ENCODE measurements at places on chromosomes 3 and 15. TPM values are rescaled to one million over a fixed set of nuclear protein-coding genes. Genes with fewer than 3 reads are reported as not detected.

GRCh38 chr15:58779554-58779953 lies 8.5 kb downstream of the MINDY2 start:
- DNase-seq: no peak

STARD9 gene
- total RNA-seq: 0.80 TPM

CCR8 gene
- total RNA-seq: not detected

GPR62 gene
- not detected for total RNA-seq

DNA sequence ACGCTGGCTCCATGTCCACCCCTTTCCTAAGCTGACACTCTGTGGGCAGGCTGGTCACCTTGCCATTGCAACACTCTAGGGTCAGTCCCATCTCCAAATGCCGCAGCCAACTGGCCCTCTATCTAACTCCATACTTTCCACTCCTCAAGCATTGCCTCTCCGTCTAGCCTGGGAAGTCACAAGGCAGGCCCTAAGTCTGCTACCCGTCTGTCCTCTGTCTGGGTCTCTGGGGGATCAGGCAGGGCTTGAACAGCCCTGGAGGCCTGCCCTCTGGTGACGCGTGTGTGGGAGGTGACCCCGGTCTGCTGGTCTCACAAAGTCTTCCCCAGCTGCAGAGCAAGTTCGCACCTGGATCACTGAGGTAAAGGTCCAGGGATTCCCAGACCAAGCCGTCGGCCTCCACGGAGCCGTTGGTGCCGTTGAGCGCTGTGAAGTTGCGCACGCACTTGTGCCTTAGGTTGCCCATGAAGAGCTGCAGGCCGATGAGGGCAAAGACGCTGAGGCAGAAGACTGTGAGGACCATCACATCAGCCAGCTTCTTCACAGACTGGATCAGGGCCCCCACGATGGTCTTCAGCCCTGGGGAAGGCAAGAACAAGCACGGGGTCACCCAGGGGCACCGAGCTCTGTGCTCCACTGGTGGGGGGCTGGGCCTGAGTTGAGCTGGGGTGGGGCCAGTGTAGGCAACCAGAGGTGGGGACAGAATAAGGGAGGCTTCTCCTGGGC lies 39.9 kb downstream of the SCN5A start:
- no peak for DNase-seq

DNA sequence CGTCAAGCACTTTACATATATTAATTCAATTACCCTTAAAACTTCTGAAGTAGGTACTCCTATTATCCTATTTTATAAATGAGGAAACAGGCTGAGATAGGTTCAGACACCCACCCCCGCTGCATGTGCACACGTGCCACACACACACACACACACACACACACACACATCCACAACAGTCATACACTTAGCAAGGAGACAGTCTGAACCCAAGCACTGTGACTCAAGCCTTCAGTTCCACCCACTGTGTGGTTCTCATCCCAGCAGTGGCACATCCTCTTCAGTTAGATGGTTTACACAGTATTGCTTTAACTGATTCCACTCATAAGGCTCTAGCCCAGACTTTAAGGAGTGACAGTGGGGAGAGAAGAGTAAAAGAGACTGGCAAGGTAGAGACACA lies 91.1 kb upstream of the FGF7 start:
- no peak for DNase-seq

GRCh38 chr3:114435386-114436115 lies 141.7 kb downstream of the TIGIT start:
- DNase-seq: no peak

DNA sequence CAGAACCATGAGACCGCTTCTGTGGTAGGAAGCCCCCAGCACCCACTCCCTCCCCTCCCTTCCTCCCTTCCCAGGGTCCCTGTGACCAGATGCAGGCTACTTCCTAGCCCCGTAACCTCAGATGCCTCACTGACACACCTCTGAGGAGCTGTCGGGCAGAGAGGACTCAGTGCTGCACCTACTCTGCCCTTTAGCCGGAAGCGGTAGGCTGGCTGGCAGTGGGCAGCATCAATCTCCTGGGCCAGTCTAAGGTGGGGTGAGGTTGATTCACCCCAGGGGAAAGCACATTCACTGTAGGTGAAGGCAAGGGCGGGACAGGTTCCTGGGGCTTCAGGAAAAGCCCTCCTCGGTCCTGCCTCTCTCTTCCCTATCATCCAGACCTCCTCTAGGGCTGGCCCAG lies 19.1 kb downstream of the CSRNP1 start:
- no peak for DNase-seq

GRCh38 chr3:181718369-181718768 lies 6.6 kb downstream of the SOX2 start:
- DNase-seq: no peak

DNA sequence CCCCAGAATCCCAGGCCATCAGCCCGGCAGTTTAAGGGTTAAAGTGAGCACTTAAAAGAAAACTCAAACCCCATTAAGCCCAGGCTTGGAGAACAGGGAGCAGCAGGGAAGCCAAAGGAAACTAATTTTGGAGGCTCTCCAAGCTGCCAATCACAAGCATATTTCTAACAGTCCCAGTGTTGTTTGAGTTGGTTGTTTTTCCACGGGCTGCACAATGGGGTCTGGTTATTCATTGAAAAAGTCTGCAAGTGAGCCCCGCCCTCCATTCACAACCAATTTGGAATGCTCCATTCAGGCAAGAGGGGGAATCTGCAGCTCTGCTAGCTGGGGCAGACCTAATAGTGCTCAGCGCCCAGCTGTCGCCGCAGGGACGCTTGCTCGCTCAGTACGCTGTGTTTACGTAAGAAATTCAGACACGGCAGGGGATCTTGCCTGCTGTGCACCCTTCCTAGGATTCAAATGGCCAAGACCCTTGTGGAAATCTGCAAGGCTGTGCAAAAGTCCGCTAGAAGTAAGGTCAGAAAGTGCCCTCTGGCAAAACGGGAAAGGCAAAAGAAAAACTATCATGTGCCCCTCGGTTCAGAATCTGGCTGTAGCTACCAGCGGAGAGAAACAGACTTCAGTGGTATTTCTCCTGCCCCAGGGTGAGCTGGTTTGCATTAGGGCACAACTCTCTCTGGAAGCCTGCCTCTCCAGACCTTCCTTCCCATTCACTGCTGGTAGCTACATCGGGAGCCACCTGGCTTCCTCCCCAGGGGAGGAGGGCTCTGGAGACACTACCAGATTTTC lies 11.0 kb downstream of the ETV5 start:
- no peak for DNase-seq

GRCh38 chr3:108599677-108600409 lies 10.3 kb downstream of the DZIP3 start:
- no peak for DNase-seq

DNA sequence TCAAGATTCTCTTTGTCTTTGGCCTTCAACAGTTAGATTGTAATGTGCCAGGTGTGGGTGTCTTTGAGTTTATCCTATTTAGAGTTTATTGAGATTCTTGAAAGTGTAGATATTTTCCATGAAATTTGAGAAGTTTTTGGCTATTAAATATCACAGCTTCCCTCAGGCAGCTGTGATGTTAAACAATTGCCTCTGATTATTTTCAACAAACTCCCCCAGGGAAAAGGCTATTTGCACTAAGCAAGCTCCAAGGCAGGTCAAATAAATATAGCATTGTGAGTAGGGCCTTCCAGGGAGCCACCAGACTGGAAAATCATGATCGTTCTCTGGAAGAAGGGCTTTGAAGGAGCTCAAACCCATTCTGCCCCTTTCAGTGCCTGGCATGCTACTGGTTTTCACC lies 107.0 kb downstream of the EEFSEC start:
- DNase-seq: no peak

- no peak for DNase-seq
These were observed 95.6 kb downstream of the RAB11A start for GRCh38 chr15:65964792-65965433.

C3orf20 gene
- not detected for total RNA-seq

- DNase-seq: no peak
These were observed 150.8 kb downstream of the ATP10A start for GRCh38 chr15:25712192-25712960.

DNA sequence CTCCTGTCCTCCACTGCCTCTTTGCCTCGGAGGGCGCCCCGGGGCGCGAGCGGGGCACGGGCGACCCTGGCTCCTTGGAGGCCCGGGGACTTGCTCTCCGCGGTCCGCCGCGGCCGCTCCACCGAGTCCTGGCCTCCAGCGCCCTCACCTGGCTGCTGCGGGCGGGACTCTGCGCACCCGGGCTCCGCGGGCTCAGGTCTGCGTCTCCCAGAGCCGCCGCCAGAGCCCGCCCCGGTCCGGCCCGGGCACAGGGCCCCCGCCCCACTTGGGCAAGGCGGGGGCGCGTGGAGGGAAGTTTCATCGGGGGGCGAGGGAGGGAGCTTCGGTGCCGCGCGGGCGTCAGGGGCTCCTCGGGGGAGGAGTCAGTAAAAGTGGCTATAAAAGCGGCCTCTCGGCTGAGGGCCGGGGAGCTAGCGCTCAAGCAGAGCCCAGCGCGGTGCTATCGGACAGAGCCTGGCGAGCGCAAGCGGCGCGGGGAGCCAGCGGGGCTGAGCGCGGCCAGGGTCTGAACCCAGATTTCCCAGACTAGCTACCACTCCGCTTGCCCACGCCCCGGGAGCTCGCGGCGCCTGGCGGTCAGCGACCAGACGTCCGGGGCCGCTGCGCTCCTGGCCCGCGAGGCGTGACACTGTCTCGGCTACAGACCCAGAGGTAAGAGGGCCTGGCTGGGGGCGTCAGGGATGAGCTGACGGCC lies at the start of gene CEMIP:
Gene CEMIP (plus strand): TSS at position 407 of the 694 bp plus-strand sequence. CDS start 94,510 bp downstream, outside the sequence.
- DNase-seq: peak; percentile 84

DNA sequence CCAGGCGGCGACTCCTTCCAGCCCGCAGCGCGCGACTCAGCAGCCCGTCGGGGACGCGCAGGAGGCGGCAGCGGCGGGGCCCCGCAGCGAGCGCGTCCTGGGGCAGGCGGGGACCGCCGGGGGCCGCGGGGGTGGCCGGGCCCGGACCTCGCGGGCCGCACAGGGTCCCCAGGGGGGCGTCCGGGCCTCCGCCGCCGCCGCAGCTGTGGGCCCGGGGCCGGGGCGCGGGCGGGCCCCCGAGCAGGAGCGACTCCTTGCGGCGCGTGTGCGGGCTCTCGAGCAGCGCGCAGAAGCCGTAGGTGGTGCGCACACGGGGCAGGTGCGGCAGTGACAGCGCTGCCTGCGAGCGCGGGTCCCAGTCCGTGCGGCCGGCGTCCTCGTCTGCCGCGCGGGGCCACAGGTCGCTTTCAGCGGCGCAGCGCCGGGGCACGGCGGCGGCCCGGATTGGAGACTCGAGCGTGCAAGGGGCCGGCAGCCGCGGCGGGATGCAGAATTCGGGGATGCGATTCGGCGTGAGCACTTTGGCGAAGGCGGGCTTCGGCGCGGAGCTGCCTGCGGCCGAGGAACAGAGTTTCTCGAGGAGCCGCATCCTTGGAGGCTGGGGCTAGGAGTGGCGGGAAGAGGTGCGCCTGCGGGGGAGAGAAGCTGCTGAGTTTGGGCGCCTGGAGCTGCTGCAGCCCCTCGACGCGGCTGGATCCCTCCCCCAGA lies 535 bp downstream of the C2CD4B start:
- peak; percentile 22 for DNase-seq

FEZF2 gene
- total RNA-seq: not detected

DNA sequence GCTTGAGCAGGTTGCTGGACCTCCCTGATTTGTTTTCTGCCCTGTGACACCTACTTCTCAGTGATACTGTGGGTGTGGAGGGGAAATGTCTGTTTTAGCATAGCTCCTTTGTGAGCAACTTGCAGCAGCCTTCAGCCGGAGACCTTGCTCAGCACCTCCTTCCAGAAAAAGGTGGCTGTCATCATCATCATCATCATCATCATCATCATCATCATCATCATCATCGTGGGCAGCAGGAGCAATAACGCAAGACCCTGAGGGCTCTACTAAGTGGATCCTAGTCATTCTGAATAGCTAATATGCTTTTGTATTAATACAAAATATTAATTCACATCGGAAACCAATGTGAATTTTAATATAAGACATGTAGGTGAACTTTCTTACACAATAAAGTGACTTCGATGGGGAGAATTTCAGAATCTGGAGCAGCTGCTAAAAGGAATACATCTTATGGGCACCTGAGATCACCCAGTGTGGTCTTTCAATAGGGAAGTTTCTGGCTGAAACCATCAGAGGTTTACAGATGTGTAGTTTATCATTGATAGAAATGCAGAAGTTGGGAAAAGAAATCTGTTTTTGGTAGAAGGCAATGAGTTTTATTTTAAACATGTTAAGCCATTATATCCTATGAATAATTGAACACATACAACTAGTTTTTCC lies 8.6 kb downstream of the GABRR3 start:
- DNase-seq: no peak

GRCh38 chr15:24633082-24633481 lies 42.5 kb upstream of the NPAP1 start:
- DNase-seq: no peak

- DNase-seq: peak; percentile 17
These were observed 226.6 kb upstream of the TLE3 start for GRCh38 chr15:70324001-70324974.

TMC3 gene
- not detected for total RNA-seq

- no peak for DNase-seq
These were observed 402.1 kb downstream of the PDCD6IP start for GRCh38 chr3:34200576-34200975.

SLC24A5 gene
- total RNA-seq: not detected

- no peak for DNase-seq
These were observed 9.3 kb downstream of the CCDC33 start for GRCh38 chr15:74245342-74245931.

DNA sequence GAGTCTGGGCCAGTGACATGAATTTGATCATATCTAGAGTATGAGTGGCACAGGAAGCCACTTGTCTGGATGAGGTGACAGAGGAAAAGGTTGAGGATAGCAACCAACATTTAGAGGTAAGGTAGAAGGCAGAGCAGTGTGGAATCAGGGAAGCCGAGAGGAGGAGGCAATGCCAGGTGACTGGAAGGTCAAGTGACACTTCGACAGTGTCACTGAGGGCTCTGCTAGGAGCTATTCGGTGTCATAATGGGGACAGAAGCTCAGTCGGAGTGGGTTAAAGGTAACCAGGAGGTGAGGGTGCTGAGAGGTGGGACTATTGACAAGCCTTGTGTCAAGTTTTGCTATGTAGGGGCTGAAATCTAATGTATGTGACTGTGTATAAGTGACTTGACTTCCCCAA lies 56.7 kb downstream of the IGF1R start:
- no peak for DNase-seq

NIPA2 gene
- 123 TPM for total RNA-seq

TMEM43 gene
- 69.8 TPM for total RNA-seq

KLHL40 gene
- not detected for total RNA-seq

- no peak for DNase-seq
These were observed 38.2 kb downstream of the FEZF2 start for GRCh38 chr3:62335196-62335595.

DNA sequence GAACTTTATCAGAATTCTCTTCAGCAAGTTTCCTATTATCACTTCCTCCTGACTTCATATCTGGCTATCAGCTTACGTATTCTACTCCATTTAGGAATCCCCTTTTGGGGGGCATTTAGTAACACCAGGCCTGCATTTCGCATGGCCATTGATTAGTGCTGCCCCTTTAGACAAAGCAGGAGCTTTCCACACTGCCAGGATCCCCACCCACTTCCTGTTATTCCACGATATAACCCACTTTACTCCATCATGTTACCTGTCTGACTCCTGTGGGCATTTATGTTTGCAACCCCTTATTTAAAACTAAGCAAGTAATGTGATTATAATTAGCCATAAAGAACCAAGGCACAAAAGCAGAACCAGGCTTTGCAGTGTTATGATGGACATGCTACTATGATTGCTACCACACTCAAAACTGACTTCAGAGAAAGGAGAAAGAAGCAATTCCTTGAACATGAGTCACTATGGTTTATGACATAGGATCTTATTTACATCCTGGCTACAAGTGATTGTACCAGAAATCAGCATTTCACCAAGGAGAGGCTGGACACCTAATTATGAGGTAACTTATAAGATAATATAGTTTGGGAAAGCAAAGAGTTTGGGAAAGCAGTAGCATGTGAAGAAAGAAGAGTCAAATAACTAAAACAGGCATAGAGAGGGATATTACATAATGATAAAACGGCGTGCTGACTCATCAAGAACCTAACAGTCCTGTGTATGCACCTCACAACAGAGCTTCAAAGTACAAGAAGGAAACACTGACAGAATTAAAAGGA lies 96.3 kb downstream of the IGSF11 start:
- DNase-seq: peak; percentile 53

Measured in Daoy (cell line).